Ascending aorta (tissue), 2 donors: ENCODE measurements at places on chromosomes 13 and 19.

GRCh38 chr19:14363183-14364097 is 17.8 kb upstream of the ADGRE5 start:
- DNase-seq: peak; percentile 94

- no peak for DNase-seq
These were observed 45.2 kb upstream of the AMER2 start for GRCh38 chr13:25217023-25217885.

DNA sequence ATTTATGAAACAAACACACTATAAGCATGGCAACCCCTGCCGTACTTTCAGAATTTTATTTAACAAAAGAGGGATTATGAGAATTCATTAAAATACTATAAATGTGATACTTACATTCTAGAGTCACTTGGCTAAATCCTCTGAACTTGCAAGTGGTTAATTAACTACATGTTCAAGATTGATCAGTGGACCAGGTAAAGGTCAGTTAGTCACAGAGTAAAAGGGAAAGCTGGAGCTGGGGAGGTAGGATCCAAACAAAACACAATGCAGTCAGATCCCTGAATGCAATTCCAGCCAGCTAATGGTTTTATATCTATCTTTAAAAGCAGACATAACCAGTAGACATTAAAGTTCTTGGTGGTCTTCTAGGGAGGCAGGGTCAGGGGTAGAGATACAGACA is 270.5 kb downstream of the DIAPH3 start:
- no peak for DNase-seq

DNA sequence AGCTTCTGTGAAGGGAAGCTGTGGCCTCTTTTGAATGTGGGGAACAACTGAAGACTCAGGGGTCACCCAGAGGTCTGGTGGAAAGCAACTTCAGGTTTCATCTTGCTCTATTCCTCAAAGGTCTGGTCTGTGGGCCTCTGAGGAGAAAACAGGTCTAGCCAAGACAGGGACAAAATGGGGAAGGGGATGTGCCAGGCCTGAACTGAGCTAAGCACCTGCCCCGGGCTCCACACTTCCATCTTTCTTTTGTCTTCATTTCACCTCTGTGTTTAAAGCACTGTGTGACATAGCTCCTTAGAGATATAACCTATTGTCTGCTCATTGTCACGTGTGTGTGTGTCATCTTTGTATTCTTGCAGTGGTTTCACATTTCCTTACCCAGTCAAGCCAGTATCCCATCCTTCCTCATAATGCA is 19.9 kb upstream of the GDF15 start:
- no peak for DNase-seq

- DNase-seq: peak; percentile 11
These were observed at the start of gene ZNF229 for GRCh38 chr19:44447916-44448674. ZNF229 (minus strand) TSS chr19:44448472; CDS start chr19:44442847, 5,625 bp downstream.

DNA sequence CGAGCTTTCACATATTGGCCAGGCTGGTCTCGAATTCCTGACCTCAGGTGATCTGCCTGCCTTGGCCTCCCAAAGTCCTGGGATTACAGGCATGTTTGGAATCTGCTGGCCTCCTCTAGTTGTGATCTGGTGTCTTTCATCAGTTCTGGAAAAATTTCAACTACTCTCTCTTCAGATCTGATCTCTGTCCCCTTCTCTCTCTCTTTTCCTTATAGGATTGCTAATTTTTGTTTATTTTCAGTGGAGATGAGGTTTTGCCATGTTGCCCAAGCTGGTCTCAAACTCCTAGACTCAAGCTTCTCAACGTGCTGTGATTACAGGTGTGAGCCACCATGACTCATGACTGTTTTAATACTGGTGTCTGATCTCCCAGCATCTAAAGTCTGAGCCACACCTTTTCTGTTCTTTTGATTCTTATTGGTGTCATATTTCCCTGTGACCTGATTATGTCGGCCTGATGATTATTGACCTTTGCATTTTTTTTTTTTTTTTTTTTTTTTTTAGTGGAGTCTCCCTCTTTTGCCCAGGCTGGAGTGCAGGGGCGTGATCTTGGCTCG is 10.4 kb upstream of the NANOS2 start:
- DNase-seq: no peak

DNA sequence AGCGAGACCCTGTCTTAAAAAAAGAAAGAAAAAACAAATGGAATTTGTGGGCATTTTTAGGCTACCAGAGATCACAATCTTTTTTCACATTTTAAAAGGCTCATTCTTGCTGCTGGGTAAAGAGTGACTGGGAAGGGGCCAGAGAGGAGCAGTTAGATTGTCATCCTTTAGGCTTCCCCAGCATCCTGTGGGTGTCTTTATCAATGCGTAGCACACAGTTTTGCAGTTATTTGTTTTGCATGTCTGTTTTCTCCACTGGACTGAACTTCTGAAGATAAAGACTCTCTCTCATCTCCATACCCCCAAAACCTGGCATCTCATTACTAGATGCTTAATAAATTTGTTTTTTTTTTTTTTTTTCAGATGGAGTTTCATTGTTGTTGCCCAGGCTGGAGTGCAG is 2.1 kb upstream of the UTP14C start:
- no peak for DNase-seq

DNA sequence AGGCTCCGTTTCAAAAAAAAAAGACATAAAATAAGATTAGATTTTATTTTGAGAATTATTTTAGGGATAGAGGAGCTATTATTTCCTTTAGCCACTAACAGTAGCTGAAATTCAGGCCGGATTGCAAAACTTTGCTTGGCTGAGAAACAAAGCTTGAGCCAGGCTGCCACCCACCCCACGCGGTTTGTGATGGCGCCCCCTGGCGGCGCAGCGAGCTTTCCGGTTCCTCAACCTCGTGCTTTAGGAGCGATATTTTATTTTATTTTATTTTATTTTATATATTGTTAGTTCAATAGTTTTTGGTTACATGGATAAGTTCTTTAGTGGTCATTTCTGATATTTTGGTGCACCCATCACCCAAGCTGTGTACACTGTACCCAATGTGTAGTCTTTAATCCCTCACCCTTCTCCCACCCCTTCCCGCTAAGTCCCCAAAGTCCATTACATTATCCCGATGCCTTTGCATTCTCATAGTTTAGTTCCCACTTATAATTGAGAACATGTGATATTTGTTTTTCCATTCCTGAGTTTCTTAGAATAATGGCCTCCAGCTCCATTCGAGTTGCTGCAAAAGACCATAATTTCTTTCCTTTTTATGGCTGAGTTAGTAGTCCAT is 19.8 kb upstream of the CEACAM4 start:
- DNase-seq: no peak

DNA sequence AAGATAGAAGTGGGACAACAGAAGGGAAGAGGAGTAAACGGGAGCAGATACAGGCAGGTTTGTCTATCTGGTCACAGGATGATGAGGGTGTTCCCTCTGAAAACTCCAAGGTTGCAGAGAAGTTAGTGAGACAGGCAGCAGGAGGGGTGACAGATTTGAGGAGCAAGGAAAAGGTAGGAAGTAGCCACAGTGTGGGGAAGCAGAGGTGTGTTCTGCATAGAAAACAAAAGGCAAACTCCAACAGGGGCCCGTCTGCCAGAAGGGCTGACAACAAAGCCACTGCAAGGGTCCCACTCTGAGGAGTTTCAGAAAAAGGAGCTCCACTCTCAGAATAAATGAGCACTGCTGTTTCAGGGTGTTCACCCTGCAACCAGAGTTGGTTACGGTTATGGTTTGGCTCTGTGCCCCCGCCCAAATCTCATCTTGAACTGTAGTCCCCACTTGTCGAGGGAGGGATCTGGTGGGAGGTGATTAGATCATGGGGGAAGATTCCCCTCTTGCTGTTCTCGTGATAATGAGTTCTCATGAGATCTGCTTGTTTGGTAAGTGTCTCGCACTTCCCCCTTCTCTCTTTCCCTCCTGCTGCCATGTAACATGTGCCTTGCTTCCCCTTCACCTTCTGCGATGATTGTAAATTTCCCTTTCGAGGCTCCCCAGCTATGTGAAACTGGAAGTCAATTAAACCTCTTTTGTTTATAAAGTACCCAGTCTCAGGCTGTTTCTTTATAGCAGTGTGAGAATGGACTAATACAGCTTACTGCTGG is 32.1 kb downstream of the SMAD9 start:
- no peak for DNase-seq

DNA sequence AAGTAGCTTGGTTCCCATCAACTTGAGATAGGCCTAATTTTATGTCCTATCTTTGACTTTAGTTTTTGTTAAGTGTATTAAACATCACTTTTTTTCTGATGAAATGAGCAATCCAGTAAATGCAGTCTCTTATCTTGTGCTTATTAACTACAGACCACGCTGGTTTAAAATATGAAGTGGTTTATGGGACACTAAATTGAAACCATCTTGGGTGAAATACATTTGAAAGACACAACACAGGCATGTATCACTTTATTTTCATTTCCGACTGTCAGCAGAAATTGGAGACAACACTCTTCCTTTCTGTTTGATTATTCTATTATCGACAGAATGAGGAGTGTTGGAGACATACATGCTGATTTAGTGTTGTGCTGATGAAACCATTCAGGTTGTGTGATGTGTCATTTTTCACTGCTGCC is 447.7 kb downstream of the GPC6 start:
- DNase-seq: no peak

DNA sequence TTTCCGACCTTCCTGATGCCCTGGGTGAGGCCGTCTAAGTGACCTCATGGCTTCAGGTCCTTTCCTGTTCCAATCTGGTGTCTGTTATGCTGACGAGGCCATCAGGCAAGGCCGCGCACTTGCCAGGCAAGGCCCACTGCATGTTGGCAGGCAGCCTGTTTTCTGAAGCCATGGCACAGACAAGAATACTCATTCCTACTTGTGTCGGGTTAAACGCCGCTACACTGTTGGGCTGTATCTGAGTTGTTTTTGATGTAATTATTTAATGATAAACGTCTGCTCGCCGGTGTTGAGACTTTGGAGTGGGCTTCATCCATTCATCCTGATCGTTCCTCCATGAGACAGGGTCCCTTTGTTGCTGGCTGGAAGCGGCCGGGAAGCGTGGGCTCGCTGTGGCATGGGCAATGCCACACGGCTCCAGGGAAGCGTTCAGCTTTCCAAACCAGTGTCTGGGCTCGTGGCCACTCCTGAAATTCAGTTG is 92.1 kb downstream of the ATP11A start:
- DNase-seq: no peak

DNA sequence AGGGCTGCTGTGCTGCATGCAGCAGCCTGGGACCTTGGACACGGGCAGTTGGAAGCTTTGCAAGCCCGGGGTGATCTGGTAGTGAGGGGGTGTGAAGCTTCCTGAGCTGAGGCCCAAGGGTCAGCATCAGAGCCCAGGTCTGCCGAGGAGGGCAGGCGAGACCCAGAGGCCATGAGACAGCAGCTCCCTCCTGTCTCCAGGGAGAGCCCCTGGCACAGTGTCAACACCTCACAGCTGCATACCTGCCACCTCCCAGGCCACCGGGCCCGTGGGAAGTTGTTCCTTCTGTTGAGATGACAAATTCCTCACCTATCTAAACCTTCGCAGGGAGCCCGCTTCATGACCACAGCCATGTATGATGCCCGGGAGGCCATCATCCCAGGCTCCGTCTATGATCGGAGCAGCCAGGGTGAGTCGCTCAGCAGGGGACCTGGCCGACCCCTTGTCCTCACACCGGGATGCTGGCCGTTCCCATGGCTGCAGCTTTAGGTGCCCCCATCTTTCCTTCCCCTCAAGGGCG is 32.1 kb downstream of the CERS1 start:
- no peak for DNase-seq

GRCh38 chr13:24228852-24229458 is 68.4 kb downstream of the SPATA13 start:
- no peak for DNase-seq

DNA sequence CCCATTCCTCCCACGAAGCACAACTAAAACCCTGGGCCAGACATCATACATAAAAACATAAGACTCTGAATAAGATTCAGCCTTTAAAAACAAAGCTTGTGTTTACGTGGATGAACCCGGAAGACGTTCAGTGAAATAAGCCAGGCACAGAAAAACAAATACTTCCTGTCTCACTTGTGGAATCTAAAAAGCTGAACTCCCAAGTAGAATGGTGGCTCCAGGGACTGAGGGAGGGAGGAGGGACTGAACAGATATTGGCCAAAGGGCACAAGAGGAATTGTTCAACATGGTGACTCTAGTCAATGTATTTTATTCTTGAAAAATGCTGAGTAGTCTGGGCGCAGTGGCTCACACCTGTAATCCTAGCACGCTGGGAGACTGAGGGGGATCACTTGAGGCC is 35.7 kb upstream of the TPM4 start:
- no peak for DNase-seq

- no peak for DNase-seq
These were observed 668 bp upstream of the ARHGAP45 start for GRCh38 chr19:1066251-1066747.

DNA sequence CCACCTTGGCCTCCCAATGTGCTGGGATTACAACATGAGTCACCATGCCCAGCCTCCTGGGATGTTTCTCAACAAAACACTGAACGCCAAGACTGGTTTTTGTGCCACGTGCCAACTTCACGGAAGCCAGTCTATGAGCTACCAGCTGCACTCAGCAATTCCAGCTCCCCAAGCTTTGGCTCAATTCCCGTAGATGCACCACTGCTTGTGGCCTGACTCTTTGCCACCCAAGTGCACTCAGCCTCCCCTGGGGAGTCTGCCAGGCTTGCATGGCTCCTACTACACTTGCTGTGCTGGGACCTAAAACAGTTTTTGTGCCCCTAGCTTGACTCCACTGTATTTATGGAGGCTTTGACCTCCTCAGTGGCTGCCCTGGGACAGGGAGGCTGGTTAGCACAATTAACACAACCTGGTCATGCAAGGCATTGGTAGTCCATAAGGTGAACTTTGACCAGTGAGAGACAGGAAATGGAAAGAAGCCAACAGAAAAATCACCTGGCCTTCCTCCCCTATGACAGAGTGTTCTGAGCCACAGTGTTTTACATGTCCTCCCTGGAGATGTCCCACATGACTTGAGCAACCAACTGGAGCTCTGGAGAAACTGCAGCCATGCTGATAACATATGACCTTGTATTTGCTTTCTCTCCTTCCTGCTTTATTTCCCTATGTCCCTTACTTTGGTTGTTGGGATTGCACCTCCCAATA is 1173.1 kb downstream of the UQCRFS1 start:
- no peak for DNase-seq

DNA sequence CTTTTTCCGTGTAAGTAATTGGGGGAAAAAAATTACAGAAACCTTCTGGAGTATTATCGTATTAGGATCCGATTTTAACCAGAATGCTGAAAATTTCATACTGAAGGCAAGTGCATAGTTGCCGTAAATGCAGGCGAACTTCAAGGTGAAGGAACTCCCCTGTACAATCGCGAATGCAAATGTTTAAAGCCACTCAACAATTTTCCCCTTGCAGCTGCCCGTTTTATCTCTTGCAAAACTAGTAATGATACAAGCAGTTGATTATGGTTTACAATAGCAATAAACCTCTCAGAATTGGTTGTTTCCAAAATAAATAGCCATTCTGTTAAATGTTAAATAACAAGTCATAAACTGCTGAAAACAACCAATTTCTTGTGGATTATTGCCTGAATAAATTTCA is 105.7 kb downstream of the DNAJC15 start:
- no peak for DNase-seq

- DNase-seq: no peak
These were observed 131.5 kb downstream of the SHISA2 start for GRCh38 chr13:25920277-25920676.

DNA sequence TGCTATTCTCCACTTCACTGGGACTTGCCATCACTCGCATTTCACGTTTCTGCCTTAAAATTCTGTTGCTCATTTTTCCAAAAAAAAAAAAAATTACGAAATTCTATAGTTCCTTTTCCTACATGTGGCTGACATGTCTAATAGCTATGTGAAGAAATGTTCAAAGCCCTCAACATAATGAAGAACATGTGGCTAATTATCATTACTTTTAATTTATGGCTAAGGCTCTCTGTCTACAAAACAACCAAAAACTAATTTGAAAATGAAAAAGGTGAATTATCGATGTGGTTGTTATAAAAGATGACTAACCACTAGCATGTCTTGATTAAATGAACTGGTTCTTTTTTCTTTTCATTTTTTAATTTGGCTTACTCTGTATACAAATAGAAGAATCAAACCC is 940.0 kb downstream of the EFNB2 start:
- no peak for DNase-seq
